ENCODE measurements at places on chromosomes 5 and 9. TPM values are rescaled to one million over a fixed set of nuclear protein-coding genes. Genes with fewer than 3 reads are reported as not detected.

Gene LRRC70
- total RNA-seq: 1.0 TPM

GRCh38 chr5:173057062-173057924, 1.1 kb downstream of the CREBRF start:
- peak; percentile 100 for DNase-seq

- no peak for DNase-seq
These were observed 110.3 kb upstream of the IQGAP2 start for GRCh38 chr5:76292620-76293322.

GRCh38 chr5:161064781-161065180, 212.8 kb upstream of the ATP10B start:
- no peak for DNase-seq

GRCh38 chr5:35672995-35673394, 55.3 kb downstream of the SPEF2 start:
- peak; percentile 73 for DNase-seq

- peak; percentile 79 for DNase-seq
These were observed 2.4 kb upstream of the IL7R start for GRCh38 chr5:35854248-35854647.

DNA sequence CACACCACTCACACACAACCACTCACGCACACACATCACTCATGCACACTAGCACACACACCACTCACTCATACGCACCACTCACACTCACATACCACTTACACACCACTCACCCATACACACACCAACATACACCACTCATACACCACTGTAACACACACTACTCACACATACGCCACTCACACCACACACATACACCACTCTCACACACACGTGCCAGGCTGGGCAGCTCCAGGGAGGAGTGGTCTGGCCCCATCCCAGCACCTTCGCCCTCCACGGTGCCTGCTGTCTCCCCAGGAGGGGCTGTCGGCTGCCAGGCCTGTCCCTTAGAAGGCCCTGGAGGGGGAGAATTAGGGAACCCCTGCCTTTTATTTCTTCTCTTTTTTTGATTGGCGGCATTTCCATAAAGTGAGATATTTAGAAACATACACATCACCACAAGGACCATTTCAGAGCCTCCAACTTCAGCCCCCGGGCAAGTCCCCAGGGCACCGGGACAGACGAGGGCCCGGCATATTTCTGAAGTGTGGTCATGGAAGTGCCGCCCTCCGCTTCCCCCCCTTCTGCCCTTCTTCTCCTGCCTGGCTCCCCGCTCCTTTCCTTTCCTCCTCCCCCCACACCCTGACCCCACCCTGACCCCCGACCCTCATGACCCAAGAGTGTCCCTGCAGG, 6.3 kb upstream of the ASB6 start:
- no peak for DNase-seq

GRCh38 chr9:101311758-101312420, 72.9 kb downstream of the BAAT start:
- no peak for DNase-seq

- DNase-seq: no peak
These were observed 3.5 kb upstream of the PLAA start for GRCh38 chr9:26950521-26950920.

Gene CNTNAP3B
- total RNA-seq: not detected

DNA sequence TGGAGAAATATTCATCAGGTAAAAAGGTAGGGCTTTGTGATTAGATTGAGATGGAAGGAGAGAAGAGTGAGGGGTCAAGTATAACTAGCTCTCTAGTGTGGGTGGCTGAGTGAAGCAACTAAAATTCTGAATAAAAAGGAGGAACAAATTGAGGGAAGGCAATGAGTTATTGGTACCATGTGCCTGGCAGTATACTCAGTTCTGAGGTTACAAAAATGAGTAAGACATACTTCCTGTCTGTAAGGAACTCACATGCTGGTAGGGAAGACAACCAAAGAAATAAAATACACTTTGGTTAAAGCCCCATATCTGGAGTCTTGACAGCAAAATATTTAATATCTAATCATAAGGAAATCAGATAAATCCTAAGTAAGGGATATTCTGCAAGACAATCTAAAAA, 476.8 kb upstream of the C9orf72 start:
- DNase-seq: no peak

DNA sequence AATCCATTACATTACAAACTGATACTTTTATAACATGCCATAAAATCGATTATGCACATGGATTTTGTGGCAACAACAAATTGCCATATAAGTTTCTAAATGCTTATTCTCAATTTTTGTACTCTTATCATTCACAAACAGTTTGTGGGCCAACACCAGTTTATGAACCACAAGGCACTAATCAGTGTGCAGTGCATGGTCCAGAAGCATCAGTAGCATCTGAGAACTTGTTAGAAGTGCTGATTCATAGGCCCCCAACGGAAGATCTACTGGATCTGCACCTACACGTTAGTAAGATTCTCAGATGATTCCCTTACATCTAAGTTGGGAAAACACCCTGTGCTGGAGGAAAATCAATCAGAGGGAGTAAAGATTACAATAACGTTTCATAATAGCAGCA, 242.8 kb downstream of the TRPM3 start:
- no peak for DNase-seq

DNA sequence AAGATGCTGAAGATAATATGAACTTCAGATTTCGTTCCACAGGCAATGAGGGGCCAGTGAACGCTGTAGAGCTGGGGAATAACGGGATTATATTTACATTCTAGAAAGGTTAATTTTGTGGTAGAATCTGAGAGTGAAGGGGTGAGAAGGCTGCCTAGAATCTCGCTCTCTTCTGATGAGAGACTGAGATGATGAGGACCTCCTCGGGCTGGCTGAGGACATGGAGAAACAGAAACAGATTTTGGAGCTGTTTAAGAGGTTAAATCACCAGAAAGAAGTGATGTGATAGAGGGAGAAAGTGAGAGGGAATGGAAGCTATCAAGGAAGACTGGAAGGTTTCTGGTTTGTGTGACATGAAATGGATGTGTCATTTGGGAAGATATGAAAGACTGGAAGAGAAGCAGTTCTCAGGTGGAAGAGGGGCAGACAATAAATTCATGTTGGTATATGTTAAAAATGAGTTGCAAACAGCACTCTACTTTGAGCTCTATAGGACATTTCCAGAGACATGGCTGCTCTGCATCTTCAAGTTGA, 612.6 kb downstream of the ISL1 start:
- no peak for DNase-seq

DNA sequence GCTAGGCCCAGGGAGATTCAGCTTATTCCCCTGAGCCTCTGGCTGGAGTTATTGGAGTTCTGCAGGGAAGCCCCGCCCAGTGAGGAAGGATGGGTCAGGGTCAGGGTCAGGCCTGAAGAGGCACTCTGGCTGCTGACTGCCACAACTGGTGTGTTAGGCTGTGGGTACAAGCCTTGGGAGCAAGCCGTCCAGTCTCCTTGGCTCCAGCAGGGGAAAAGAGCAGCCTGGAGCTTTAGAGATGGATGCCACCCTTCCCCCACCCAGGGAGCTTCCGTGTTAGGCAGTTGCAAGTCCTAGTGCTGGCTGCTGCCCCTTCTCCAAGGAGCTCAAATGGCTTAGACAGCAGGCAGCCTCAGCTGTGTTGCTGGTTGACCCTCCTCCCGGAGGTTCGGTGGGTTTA, 34.4 kb upstream of the TAF11L2 start:
- no peak for DNase-seq

Gene NTRK2
- 0.05 TPM for total RNA-seq
